CD4-positive, alpha-beta T cell treated with Interleukin-1 beta for 1 hour (primary cell): ENCODE measurements at places on chromosomes 6 and 20.

DNA sequence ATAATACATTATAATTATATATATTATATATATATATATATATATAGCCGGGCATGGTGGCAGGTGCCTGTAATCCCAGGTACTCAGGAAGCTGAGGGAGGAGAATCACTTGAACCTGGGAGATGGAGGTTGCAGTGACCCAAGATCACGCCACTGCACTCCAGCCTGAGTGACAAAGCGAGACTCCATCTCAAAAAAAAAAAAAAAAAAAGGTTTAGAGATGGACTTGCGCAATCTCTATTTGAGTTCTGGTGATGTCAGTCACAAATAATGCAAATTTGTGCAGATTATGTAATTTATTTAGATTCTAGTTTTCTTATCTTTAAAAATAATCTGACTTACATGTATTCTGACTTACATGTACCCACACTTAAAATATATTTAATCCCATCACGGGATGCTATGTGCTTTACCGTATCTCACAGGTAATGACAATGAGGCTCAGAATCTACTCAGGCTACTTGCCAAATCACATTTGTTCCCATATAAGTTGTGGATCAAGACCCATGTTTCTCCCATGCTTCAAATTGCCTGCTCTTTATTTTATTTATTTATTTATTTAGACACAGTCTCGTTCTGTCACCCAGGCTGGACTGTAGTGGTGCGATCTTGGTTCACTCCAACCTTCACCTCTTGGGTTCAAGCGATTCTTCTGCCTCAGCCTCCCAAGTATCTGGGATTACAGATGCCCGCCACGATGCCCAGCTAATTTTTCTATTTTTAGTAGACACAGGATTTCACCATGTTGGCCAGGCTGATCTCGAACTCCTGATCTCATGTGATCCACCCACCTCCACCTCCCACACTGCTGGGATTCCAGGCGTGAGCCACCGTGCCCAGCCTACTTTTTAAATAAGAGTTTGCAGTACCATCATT, 7.6 kb upstream of the UST start:
- no peak for DNase-seq

GRCh38 chr6:63615590-63615989, 20.0 kb upstream of the PHF3 start:
- no peak for DNase-seq

DNA sequence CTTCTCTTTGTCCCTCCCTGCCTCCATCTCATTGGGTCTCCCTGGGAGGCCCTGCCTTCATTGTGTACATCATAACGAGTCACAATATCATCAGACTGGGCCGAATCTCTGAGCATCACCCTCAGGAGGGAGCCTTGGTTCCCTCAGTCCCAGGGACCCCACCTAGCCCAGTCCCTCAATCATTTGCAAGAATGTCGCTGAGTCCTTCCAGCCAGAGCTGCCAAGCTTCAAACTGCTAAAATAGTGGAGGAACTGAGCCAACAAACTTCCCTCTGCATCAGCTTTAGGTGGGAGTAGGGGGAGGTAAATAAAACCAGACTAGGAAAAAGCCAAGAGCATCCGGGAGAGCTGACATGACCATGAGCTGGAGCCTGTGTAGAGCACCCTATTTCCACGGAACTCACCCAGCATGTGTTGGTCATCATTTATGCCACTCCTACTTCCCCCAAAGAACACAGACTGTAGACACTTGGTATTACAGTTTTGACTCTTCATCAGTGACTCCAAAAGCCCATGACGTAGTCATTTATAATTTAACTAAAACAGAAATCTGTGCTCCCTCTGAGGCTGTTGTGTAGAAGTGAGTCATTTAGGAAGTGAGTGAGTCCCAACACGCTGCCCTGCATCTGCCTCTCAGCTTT, 28.8 kb upstream of the IL17A start:
- no peak for DNase-seq

- DNase-seq, result no peak
Observed at GRCh38 chr20:39117491-39117890, 155.3 kb downstream of the DHX35 start.

- no peak for DNase-seq
Observed at GRCh38 chr20:45339084-45339483, 9.1 kb downstream of the SDC4 start.
